ENCODE measurements at places on chromosomes 5 and 9.

DNA sequence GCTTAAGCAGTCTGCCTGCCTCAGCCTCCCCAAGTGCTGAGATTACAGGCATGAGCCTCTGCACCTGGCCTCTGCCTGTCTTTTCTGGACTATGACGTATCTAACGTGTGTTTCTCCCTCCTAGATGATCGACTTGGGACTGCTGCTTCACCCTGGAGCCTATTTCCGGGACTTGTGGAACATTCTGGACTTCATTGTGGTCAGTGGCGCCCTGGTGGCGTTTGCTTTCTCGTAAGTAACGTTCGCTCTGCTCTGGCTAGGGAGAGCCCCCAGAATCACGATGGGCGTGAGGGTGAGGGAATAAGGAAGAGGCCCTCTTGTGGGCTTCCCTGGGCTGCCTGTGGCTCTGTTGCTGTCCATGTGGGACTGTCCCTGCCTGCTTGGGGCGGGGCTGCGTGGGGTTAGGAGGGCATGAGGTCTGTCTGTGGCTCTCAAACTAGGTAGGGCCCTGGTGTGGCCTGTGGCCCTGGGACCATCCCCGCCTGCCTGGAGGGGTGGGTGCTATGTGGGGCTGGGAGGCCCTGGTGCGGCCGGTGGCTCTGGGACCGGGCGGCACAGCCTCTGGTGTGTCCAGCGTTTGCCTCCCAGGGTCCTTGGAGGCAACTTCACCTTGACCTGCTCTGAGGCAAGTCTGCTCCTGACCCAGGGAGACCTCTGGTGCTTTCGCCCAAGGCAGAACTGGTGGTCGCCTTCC, 171.7 kb downstream of the CACNA1B start:
- DNase-seq: no peak
- H3K27me3 ChIP-seq: peaks cover 2% of the 10 kb centered on the region
- H3K36me3 ChIP-seq: no peaks in the 10 kb centered on the region
- no peak overlapping the region for H3K4me3 ChIP-seq
- H3K4me1 ChIP-seq: no peaks in the 10 kb centered on the region
- no peak overlapping the region for H3K27ac ChIP-seq

DNA sequence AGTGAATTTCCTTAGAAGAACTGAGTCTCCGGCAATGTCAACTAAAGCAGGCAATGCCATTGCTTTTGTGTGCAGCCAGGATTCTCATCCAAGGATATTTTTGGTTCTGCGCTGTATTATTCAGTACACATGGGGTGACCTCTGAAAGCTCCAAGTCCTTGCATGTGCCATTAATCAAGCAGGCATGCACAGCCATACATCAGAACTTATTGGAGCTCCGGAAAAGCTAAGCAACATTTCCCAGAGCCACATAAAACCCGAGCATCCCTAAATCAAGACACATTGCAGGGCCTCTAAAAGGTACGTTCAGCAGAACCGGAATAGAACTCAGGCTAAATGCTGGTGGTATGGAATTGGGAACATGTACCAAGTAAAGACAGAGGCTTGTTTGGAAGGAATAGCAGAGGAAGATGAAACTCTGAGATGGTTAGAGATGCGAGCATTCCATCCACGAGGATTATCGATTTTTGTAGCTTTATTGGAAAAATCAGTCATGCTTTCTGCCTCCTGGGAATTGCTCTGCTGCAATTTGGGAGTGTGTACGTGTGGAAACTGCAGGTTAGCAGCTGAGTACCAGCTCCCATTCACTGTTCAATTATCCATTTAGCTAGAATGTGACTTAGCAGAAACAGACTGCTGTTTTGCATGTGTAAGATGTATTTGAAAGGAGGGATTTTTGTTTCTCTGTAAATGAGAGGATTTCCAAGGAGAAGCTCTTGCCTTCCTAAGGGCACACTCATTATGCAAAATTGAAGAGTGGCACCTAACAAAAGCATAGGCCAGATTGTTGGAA, 143.7 kb upstream of the WWC1 start:
- no peaks in the 10 kb centered on the region for H3K4me1 ChIP-seq
- no peak overlapping the region for H3K27ac ChIP-seq
- DNase-seq: no peak

- H3K4me3 ChIP-seq: no peak overlapping the region
- H3K36me3 ChIP-seq: no peaks in the 10 kb centered on the region
These were observed 72.5 kb upstream of the NMUR2 start for GRCh38 chr5:152477536-152477935.

DNA sequence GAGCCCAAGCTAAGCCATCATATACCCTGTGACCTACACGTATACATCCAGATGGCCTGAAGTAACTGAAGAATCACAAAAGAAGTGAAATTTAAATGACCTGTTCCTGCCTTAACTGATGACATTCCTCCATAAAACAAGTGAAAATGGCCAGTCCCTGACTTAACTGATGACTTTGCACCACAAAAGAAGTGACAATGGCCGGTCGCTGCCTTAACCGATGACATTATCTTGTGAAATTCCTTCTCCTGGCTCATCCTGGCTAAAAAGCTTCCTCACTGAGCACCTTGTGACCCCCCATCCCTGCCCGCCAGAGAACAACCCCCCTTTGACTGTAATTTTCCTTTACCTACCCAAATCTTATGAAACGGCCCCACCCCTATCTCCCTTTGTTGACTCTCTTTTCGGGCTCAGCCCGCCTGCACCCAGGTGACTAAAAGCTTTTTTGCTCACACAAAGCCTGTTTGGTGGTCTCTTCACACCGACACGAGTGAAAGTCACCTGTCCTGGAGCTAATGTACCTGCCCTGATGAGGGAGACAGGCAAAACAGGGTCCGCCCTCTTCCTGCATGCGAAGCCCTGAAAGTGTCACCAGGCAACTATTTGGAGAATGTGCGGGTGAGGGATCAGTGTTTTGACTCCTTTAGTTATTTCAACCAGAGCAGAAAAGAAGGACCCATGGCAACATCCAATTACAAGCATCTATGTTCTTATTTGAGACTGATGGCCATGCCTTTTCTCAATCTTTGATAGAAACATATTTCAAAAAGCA, 266.1 kb downstream of the SMARCA2 start:
- no peaks in the 10 kb centered on the region for H3K36me3 ChIP-seq
- H3K27me3 ChIP-seq: no peaks in the 10 kb centered on the region
- H3K4me1 ChIP-seq: no peaks in the 10 kb centered on the region
- no peak overlapping the region for H3K4me3 ChIP-seq
- no peak for DNase-seq
- H3K27ac ChIP-seq: no peak overlapping the region

DNA sequence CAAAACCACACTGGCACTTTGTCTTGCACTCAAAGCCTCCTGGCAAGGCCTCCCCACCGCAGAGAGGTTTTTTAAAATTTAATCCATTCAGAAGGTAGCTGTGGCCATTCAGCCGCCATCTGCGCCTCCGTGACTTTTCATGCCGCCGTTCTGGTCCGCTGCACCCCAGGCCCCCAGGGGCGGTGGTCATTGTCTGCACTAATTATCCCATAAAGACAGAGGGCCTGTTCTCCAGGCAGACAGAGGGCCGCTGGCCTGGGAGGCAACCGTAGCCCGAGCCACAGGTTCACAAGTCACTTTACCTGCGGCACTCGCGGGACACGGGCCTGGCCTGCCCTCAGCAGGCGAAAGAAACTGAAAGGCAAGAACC, 49.4 kb downstream of the EXD3 start:
- no peak overlapping the region for H3K27ac ChIP-seq
- no peaks in the 10 kb centered on the region for H3K27me3 ChIP-seq
- H3K4me1 ChIP-seq: no peaks in the 10 kb centered on the region

DNA sequence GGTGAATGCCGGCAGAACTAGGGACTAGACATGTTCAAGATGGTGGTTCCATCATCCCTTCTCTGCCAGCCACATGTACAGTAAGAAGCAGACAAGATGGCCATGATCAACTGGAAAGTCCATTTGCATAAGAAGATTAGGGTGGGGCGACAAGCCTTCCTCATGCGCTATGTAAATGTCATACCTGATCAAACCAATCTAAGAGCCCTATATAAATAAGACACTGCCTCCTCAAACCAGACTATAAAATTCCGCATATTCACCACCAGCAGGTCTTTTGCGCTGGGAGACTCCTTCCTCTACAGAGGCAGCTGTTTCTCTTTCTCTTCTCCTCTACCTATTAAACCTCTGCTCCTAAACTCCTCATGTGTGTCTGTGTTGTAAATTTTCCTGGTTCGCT, 53.8 kb downstream of the TIMD4 start:
- no peak for DNase-seq
- no peak overlapping the region for H3K4me3 ChIP-seq
- peaks cover 29% of the 10 kb centered on the region for H3K36me3 ChIP-seq
- H3K4me1 ChIP-seq: peaks cover 84% of the 10 kb centered on the region
- H3K27ac ChIP-seq: no peak overlapping the region

- H3K4me1 ChIP-seq: no peaks in the 10 kb centered on the region
- H3K36me3 ChIP-seq: peaks cover 9% of the 10 kb centered on the region
- no peak overlapping the region for H3K27ac ChIP-seq
These were observed 19.9 kb downstream of the URM1 start for GRCh38 chr9:128390813-128391711.

DNA sequence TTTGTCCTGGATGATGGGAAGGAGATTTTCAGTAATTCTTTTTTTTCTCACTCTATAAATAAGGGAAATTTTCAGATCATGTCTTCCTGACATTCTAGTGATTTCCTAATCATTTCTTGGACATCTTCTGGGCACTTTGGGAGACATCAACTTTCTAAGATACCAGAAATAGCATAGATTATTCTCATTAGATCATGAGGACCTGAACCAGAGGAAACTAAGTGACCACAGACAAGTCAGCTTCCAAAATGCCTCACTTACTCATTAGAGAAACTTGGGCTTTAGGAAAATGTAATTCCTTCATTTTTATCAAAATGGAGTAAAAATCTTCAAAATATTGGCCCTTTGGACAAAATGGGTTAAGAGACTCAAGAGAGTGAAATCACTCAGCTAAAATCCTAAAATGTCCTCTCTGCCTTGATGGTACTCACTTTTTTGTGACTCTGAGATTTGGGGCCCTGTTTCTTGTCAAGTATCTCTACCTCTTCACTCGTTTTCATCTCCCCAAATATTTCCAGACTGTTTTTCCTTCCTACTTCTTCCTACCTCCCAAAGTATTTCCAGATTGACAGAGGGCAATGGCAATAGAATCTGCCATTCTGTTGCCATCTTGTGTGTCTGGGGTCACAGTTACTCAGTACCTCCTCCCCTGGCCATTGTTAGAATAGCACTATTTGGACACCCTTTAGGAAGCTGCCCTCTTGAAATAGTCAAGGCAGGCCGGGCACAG, 194.5 kb downstream of the NR3C1 start:
- no peak overlapping the region for H3K27ac ChIP-seq
- H3K27me3 ChIP-seq: no peaks in the 10 kb centered on the region
- no peak overlapping the region for H3K4me3 ChIP-seq
- H3K4me1 ChIP-seq: peaks cover 56% of the 10 kb centered on the region
- DNase-seq: no peak

DNA sequence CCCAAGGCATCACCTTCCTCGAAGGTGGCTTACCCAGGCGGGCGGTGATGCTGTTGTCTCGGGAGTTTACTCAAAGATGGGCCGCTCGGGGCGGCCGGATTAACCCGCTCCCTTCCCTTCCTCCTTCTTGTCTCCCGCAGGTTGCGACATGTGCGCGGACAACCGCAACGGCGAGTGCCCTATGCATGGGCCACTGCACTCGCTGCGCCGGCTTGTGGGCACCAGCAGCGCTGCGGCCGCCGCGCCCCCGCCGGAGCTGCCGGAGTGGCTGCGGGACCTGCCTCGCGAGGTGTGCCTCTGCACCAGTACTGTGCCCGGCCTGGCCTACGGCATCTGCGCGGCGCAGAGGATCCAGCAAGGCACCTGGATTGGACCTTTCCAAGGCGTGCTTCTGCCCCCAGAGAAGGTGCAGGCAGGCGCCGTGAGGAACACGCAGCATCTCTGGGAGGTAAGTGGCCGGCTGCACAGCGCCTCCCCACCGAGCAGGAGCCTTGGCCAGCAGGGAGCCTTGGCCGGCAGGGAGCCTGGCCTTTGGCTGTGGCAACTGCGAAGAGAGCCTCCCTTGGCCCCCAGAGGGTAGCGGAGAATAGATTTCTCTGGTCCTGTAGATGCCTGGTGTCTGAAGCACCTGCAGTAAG, 10.6 kb downstream of the PRDM6 start:
- no peak overlapping the region for H3K4me3 ChIP-seq
- peaks cover 64% of the 10 kb centered on the region for H3K27me3 ChIP-seq
- no peaks in the 10 kb centered on the region for H3K36me3 ChIP-seq
- H3K27ac ChIP-seq: no peak overlapping the region
- H3K4me1 ChIP-seq: peaks cover 6% of the 10 kb centered on the region

- H3K27me3 ChIP-seq: peaks cover 2% of the 10 kb centered on the region
- H3K36me3 ChIP-seq: peaks cover 27% of the 10 kb centered on the region
- H3K27ac ChIP-seq: peak overlapping the region; percentile 67
- DNase-seq: no peak
- H3K4me1 ChIP-seq: peaks cover 39% of the 10 kb centered on the region
- no peak overlapping the region for H3K4me3 ChIP-seq
These were observed 21.5 kb upstream of the ZBTB34 start for GRCh38 chr9:126838895-126839294.

DNA sequence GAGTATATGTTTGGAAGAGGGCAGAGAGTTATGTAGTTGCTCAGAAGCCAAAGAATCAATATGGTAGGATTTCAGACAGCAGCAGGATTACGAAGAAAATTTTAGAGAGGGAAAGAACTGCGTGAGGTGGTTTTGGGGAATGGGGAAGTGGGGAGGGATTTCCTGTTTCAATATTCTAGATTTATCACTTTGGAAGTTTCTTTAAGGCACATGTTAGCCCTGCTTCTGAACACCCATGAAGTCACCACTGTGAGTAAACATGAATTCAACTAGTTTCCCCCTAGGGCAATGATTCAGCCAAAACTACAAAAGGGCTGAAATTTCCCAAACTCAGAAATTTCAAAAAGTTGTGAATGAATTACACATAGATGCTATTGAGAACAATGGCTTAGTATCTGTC, 132.2 kb downstream of the EBF1 start:
- no peaks in the 10 kb centered on the region for H3K36me3 ChIP-seq
- no peak overlapping the region for H3K4me3 ChIP-seq
- DNase-seq: no peak
- no peaks in the 10 kb centered on the region for H3K4me1 ChIP-seq
- H3K27me3 ChIP-seq: peaks cover 7% of the 10 kb centered on the region
- no peak overlapping the region for H3K27ac ChIP-seq

- H3K27me3 ChIP-seq: no peaks in the 10 kb centered on the region
- H3K4me3 ChIP-seq: no peak overlapping the region
- no peaks in the 10 kb centered on the region for H3K4me1 ChIP-seq
These were observed 383.3 kb upstream of the PRR16 start for GRCh38 chr5:120080781-120081180.

DNA sequence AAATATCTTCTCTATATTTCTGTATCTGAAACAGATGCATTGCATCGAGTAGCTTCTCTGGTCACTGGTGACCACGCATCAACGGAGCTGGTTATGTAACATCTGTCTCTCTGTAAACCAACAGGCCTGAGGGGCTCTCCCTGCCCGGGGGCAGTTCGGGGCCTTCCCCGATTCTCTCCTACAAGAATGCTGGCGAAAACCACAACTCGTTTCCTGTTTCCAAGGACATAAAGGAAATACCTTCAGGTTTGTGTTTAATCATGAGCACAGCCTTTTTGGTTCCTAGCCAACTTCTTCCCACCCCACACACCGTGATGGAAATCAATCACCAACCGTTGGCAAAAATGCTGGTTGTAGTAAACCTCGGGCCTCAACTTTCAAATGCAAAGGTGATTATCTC, 25.1 kb downstream of the GDNF start:
- H3K27ac ChIP-seq: no peak overlapping the region
- no peak for DNase-seq
- no peak overlapping the region for H3K4me3 ChIP-seq
- H3K36me3 ChIP-seq: no peaks in the 10 kb centered on the region

All from activated T-helper 1 cell treated with anti-CD3 and anti-CD28 coated beads, Interleukin-12 subunit alpha, Interleukin-12 subunit beta, Interleukin-2, Interleukin-4 antibody, amounts not matched to agents 30 ng/mL and 10 ng/mL and 1 ng/mL, durations not matched to agents 14 hours and 24 hours and 36 hours (primary cell).